ENCODE measurements at places on chromosomes 5 and 9.

DNA sequence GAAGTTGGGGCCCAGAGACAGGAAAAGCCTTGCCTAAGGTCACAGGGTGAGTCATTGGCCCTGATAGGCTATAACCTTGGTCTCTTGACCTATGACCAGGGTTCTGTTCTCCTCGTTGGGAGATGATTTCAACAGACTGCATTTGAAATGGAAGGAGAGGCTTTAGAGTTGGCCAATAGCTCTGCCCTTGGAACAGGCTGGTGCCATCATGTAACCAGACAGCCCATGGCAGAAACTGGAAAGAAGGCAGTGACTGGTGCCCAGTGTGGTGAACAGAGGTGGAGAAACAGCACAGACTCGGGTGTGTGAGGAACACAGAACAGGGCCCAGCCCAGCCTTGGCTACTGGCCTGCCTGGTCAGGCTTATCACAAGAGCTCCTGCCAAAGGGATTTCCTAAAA lies 109.8 kb upstream of the SLC25A48 start:
- no peak for DNase-seq

GRCh38 chr5:18972177-18972576 lies 1015.8 kb downstream of the CDH18 start:
- DNase-seq: peak; percentile 9

DNA sequence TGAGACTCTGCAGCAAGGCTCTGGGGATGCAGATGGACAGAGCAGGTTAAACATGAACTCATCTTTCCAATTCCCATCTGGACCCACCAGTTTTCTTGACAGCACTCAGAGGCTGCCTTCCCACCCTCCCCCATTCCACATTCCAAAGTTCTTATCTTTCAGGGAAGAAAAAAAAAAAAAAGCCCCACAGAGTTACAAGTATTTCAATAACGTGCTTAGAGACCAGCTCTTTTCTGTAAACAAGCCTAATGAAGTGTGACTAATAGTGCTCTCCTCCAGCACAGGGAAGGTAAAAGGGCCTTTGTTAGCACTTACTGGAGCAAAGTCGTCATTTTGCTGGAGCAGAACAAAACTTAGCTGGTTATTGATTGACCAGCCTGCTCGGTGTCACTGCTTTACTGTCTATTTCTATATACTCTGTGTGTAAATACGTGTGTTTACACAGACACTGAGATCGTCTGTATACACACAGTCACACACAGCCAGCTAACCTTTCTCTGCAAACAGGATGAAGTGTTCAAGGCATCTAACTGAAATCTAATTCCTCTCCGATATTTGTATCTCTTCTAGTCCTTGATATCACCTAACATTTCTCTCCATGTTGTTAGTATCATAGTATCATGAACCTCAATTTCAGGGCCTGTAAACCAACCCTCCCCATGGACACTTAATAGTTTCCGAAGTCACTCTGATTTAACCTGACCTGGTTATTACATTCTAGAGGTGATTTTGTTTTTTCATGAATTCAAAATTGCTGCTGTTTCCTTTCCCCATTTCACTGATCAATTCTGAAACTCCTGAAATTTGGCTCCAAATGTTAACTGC lies 84.9 kb downstream of the ZNF608 start:
- peak; percentile 86 for DNase-seq

DNA sequence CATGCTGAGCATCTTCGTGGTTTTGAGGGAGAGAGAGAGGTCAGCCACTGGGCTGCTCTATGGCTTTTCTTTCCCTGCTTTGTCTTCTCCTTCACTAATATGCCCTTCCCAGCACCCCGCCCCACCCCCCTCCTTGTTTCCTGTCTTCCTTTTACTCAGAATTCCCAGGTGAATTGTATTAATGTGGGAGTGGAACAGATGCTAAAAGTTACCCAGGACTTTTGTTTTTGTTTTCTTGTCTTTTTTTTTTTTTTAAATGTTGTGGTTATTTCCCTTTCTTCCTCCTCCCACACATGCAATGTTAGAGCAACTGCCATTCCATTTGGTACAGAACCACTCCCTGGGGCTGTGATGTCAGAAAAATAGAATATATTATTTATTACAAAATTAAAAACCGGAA lies 442.7 kb upstream of the CD180 start:
- no peak for DNase-seq

- DNase-seq: no peak
These were observed 274.9 kb downstream of the EFNA5 start for GRCh38 chr5:107395632-107396350.

DNA sequence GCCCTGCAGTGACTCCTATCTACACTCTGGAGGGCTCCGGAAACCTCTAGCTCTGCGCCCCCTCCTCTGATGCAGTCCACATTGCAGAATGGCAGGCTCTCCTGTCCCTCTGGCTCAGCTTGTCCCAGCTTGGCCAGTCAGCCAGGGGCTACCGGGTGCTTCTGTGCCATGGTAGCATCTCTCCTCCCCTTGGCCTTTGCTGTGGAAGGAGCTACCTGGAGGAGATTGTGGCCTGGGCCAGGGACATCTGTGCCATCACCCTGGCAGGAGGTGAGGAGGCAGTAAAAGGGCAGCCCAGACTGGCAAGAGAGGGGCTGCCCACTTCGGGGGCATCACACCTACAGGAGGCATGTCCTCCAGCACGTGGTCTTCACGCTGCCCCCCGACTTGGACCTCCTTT lies 38.1 kb upstream of the FCN1 start:
- no peak for DNase-seq

- no peak for DNase-seq
These were observed 7.7 kb downstream of the MFAP3 start for GRCh38 chr5:154046486-154046885.

DNA sequence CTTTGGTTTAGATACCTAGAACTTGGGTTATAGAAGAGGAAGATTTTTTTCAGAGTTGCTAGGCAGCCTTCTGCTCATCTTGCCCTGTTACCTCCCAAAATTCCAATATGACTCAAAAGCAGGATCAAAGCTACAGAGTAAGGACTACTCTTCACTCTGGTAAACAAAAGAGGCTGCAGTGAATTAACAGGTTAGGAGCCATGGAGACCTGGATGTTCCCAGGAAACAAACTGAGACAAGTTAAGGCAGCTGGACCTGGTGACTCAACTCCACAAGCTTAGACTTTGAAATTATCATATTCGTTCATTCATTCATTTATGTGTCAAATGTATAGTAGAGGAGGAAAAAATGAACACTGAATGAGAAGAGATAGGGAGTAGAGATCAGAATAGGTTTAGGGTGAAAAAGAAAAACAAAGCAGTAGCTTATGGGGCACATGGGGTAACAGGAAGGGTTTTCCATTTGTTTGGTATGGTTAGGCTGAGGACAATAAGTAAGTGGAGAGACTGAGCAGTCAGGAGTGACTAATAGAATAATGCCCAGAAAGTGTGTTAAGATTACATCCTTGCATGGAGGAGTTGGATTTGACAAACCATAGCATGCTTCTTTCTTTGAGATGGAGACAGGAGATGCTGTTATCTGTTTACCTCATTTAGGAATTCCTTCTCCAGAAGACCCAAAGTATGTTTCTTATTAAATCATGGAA lies 464.0 kb upstream of the ZNF608 start:
- no peak for DNase-seq

DNA sequence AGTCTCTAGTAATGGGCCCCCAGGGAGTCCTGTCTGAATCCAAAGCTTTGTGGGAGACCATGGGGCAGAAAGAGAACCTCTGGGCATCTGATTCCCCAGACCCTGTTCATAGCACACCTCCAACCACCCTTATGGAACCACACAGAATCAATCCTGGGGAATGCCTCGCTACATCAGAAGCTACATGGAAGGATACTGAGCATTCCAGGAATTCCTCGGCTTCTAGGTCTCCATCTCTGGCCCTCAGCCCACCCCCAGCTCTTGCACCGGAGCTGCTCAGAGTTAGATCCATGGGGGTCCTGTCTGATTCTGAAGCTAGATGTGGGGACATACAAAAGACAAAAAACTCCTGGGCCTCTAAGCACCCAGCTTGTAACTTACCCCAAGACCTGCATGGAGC lies 28.4 kb downstream of the VCP start:
- DNase-seq: no peak

DNA sequence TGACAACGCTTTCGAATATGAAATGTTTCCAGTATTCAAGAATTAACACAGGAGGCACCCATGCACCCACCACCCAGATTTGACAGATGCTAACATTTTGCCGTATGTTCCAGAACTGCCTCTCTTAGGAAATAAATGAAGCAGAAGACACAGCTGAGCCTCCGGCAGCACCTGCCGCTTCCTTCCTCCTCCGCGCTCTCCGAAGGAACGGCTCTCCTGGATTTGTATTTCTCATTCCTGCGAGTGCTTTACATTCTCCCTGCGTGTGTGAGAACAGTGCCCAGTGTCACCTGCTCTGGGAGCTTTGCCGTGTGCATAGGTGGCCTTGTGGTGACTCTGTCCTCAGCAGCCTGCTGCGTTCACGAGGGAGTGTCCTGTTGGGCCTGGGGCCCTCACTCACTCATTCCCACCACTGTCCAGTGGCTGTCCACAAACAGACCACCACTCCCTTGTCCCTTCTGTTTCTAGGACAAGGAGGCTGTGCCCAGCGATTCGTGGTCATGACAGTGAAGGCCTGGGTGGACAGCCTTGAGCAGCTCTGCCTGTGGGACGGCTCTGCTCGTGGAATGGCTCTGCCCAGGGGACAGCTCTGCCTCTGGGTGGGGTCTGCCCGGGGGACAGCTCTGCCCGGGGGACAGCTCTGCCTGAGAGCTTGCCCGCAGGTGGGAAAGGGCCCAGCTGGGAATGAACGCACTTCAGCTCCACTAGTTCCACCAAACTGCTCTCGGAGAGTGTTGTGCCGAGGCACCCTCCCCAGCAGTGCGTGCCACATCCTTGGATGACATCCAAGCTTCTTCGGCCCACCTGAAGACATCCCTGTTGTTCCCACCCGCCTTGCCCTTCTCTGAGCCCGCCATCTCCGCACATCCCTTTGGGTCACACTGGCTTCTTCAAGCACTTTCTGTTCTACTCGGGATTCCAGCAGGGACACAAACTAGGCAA lies 170.5 kb upstream of the PPP1R26 start:
- no peak for DNase-seq

GRCh38 chr5:110663525-110663924 lies 62.9 kb downstream of the TMEM232 start:
- no peak for DNase-seq

DNA sequence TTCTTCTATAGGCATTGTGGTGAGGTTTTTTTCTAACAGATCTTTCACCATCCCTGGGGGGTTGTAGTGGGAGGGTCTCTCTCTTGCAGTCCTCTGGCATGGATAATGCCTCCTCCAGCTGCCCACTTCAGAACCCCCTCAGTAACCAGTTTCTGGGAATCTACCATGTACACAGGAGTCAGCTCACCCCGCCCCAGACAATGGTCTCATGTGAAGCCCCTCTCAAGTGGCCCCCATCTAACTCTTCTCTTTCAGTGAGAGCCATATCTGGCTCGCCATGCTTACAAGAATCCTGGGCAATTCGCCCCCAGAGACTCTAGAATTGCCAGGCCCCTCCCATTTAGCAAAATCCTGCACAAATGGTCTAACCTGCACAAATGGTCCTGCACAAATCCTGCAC lies 144.4 kb upstream of the FSTL4 start:
- DNase-seq: no peak

GRCh38 chr5:154275566-154275965 lies 85.0 kb downstream of the GALNT10 start:
- no peak for DNase-seq

- no peak for DNase-seq
These were observed 35.7 kb downstream of the OXCT1 start for GRCh38 chr5:41834506-41834905.

- no peak for DNase-seq
These were observed 15.8 kb downstream of the ERCC8 start for GRCh38 chr5:60929024-60929423.

- DNase-seq: peak; percentile 82
These were observed 118.8 kb downstream of the CDC42SE2 start for GRCh38 chr5:131382407-131383395.

DNA sequence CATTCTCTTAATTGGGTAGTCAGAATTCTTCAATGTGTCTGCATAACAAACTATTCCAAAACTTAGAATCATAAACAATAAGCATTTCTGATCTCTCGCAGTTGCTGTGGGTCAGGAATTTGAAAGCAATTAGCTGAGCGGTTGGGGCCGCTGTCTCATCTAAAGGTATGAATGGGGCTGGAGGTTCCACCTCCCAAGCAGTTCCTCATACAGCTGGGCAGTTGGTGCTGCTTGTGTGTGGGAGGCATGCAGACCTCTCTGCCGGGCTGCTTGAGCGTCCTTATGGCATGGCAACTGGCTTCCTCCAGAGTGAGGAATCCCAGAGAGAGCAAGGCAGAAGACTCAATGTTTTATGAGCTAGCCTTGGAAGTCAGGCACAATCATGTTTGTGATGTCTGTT lies 30.2 kb upstream of the SEMA4D start:
- no peak for DNase-seq

DNA sequence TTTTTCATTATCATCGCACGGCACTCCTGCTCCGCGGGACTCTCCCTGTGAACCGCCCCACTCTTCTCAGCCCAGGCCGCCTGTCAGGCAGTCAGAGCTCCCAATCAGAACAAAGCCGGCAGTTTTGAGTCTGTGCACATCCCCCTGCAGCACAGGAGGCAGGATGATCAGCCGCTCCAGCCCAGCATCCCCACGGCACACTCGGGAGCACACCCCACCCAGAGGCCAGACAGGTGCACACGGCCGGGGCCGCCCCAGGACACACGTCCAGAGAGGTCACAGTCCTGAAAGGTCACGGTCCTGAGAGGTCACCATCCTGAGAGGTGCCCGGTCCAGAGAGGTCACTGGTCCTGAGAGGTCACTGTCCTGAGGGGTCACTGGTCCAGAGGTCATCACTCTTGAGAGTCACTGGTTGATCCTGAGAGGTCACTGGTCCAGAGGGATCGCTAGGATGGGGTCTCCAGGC lies 8.4 kb downstream of the TPPP start:
- DNase-seq: no peak

GRCh38 chr9:132946631-132947295 lies 2.3 kb upstream of the TSC1 start:
- DNase-seq: no peak

GRCh38 chr5:157265714-157266285 lies at the start of gene CYFIP2:
TSS of gene CYFIP2 (plus strand) at chr5:157266123. CDS start at chr5:157285362, 19,239 bp downstream.
- DNase-seq: no peak

- peak; percentile 26 for DNase-seq
These were observed 81.3 kb upstream of the ERCC6L2 start for GRCh38 chr9:95793924-95794828.

DNA sequence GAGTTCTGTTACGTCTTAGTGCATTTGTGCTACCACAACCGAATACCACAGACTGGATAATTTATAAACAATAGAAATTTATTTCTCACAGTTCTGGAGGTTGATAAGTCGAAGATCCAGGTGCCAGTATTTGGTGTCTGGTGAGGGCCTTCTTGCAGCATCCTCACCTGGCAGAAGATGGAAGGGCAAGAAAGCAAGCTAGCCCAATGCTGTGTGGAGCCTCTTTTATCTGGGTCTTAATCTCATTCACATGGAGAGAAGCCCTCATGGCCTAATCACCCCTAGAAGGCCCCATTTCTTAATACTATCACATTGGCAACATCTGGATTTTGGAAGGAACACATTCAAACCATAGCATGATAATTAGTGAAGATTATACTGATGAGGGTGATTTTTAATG lies 159.3 kb downstream of the CHSY3 start:
- no peak for DNase-seq

- no peak for DNase-seq
These were observed 191.3 kb upstream of the SH3GL2 start for GRCh38 chr9:17387565-17387964.

- no peak for DNase-seq
These were observed 211.2 kb downstream of the NXNL2 start for GRCh38 chr9:88746029-88746742.

GRCh38 chr9:76466299-76466605 lies 7.3 kb downstream of the GCNT1 start:
- DNase-seq: no peak

GRCh38 chr9:136941231-136942111 lies 3.1 kb downstream of the FBXW5 start:
- DNase-seq: no peak

GRCh38 chr5:158812408-158812807 lies 287.3 kb downstream of the EBF1 start:
- no peak for DNase-seq

All from pons (tissue), 1 donor.